Mesenteric fat pad (tissue), 1 donor: ENCODE measurements at places on chromosomes 11 and 22. TPM values are rescaled to one million over a fixed set of nuclear protein-coding genes. Genes with fewer than 3 reads are reported as not detected.
A peak's percentile ranks its signal among the peaks of the same experiment; 100 is the strongest.

GRCh38 chr11:77287615-77288273 is 13.7 kb downstream of the GDPD4 start:
- no peak for DNase-seq

Gene GAB2
- total RNA-seq = 65.1 TPM

Gene DDI1
- not detected for total RNA-seq

GRCh38 chr11:102518296-102519094 is 12.1 kb downstream of the MMP7 start:
- no peak for DNase-seq

- DNase-seq = no peak
These were observed 74.2 kb upstream of the ZBED5 start for GRCh38 chr11:10931761-10932670.

- DNase-seq = no peak
These were observed 318.1 kb upstream of the PITPNB start for GRCh38 chr22:28237112-28237511.

DNA sequence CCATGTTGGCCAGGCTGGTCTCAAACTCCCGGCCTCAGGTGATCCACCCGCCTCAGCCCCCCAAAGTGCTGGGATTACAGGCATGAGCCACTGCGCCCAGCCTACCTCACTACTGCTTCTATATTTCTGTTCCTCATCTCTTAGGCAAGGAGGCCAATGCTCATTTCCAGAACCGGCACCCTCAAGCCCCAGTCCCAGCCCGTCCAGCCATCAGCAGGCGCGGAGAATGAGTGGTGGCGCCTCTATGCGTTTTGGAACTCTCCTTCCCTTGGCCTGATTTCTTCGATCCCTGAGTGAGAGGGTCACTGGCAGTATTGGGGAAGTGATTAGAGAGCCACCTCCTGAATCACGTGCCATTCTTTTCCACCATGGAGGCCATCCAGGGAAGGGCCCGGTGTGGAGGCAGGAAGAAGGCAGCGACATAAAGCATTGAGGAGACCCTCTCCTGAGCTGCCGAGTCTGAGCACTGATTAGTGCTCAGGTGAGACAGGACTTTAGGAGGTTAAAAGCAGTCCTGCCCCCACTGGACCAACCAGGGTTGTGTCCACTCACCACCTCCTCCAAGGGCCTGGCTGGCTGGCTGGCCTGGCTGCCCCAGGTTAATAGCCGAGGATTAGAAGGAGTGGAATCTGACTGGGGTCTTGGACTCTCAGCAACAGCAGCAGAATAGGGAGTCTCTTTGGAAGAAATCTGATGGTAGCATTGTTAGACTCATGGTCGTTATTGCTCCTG is 8.7 kb downstream of the GRIK4 start:
- DNase-seq = peak; percentile 85

DNA sequence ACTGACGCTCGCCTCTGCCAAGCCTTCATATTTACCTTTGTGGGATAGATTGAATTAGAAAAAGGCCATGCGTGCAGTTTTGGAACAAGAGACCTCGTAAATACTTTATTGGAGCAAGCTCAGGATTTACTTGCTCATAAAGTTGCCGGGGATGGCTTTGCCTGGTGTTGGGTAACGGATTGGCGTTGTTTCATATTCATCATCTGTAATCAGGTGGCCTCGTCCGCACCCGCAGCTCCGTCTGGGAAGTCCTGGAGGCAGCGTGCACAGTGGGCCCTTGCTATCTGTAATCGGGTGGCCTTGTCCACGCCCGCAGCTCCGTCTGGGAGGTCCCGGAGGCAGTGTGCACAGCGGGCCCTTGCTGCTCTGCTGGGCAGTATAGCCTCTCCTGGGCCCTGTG is 1209.3 kb downstream of the BRD1 start:
- DNase-seq = no peak

DNA sequence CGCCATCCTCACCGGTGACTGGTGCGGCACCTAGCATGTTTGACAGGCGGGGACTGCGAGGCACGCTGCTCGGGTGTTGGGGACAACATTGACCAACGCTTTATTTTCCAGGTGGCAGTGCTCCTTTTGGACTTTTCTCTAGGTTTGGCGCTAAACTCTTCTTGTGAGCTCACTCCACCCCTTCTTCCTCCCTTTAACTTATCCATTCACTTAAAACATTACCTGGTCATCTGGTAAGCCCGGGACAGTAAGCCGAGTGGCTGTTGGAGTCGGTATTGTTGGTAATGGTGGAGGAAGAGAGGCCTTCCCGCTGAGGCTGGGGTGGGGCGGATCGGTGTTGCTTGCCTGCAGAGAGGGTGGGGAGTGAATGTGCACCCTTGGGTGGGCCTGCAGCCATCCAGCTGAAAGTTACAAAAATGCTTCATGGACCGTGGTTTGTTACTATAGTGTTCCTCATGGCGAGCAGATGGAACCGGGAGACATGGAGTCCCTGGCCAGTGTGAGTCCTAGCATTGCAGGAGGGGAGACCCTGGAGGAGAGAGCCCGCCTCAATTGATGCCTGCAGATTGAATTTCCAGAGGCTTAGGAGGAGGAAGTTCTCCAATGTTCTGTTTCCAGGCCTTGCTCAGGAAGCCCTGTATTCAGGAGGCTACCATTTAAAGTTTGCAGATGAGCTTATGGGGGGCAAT is 1.1 kb downstream of the NEAT1 start:
- peak; percentile 87 for DNase-seq

- no peak for DNase-seq
These were observed 31.5 kb downstream of the TSG101 start for GRCh38 chr11:18495271-18495670.

GRCh38 chr11:93604008-93604660 is 57.3 kb upstream of the CEP295 start:
- no peak for DNase-seq

Gene NUP160
- total RNA-seq = 34.2 TPM

DNA sequence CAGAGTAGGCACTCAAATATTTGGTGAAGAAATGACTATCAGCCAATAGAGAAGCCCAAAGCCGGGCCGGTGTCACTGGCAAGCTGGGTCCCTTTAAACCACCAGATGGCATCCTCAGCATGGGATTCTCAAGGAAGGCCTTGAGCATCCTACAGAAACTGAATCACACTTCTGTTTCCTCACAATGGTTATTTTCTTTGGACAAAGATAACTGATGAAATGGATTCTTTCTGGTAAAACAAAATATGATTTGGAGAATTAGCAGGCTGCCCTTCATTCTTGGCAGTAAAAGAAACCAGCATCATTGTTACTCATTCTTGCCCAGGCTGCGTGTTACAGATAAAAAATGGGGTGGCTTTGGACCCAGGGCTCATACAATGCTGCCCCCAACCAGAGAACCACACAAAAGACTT is 30.3 kb upstream of the ASPHD2 start:
- no peak for DNase-seq

DNA sequence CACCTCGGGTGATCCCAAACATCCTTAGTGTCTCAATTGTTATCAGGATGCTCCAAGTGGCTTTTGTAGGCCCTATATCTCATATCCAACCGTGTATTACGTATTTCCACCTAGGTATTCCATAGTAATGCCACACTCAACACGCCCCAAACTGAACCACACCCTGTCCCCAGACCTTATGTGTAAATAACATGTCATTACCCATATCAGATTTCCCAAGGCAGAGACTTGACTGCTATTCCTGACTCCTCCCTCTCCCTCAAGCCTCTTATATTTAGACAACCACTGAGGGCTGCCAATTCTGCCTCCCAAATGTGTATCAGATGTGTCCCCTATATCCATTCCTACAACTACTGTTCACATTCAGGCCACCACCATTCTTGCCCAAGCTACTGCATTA is 132.8 kb upstream of the NCAM1 start:
- no peak for DNase-seq

- no peak for DNase-seq
These were observed 11.7 kb upstream of the OR56B4 start for GRCh38 chr11:6095798-6096197.

Gene KRTAP5-9
- not detected for total RNA-seq

DNA sequence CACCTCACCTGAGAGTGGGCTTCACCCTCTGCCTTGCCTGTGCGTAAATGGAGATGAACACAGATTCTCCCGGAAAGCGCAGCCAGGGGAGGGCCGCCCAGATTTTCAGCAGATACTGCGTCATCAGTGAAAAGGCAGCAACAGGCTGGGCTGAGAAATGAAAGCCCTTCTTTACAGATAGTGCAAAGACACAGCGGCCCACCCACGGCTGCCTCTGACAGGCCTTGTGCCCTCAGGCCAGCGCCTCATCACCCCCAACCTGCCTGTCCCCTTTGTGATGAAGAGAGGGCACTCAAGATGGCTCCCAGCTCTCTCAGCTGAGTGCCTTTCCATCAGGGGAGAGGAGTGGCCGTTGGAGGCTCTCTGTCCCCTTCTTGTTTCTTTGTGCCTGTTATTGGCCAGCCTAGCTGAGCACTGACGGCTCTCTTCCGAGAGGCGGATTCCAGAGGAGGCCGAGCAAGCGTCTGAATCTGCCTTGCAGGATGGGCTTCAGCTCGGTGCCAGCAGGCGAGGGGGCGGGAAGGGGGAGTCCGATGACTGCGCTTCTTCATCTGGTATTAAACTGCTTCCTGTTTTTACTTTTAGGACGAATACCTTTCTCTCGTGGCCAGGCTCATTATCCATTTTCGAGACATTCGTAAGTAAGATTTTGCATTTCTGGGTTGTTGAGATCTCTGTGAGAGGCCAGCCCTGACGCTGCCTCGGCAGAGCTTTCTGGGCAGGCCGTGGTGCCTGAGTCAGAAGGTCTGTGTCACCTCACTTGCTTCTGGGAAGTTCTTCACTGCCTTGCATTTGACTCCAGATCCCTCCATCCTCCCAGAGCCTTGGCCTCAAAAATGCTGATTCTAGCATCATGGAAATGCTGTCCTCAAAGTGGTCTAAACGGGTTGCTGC is 43.7 kb downstream of the MED15 start:
- no peak for DNase-seq

Gene CDHR5
- total RNA-seq = 1.1 TPM

GRCh38 chr22:37525073-37525745 is 6.0 kb upstream of the CARD10 start:
- no peak for DNase-seq

- DNase-seq = no peak
These were observed 89.0 kb downstream of the FEZ1 start for GRCh38 chr11:125407046-125407445.

DNA sequence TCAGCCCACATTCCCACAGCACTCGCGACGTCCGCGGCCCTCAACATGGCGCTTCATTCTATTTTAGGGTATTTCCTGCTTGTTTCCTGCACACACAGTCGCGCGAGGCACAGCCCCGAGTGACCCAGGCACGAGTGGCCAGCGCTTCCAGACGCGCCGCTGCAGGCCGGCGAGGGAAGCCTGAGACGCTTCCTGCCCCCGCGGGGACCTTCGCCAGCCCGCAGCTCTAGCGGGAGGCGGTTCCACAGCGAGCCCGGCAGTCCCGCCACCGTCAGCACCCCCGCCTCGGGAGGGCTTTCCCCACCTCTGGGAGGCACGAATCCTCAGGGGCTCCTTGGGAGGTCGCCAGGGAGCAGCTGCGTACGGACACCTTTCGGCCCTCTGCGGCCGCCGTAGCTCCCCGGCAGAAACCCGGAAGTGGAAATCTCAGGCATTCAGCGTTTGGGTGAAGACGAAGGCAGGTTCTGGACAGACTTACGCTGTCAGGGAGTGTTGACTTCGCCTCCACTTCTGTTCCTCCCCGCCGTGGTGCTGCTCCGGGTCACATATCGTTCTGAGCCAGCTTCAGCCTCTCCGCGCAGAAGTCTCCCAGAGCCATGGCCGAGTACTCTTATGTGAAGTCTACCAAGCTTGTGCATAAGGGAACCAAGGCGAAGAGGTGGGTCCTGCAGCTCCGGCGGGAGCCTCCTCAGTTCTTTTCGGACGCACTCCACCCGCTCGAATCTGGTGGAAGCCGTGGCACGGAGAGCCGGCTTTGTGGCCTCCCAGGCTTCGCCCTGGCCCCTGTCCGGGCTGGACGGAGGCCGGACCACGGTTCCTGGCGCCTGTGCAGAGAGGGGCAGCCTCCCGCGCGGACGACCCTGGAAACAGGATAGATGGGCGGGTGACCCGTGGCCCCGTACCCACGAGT is 2925.9 kb upstream of the OR11H1 start:
- peak; percentile 91 for DNase-seq

DNA sequence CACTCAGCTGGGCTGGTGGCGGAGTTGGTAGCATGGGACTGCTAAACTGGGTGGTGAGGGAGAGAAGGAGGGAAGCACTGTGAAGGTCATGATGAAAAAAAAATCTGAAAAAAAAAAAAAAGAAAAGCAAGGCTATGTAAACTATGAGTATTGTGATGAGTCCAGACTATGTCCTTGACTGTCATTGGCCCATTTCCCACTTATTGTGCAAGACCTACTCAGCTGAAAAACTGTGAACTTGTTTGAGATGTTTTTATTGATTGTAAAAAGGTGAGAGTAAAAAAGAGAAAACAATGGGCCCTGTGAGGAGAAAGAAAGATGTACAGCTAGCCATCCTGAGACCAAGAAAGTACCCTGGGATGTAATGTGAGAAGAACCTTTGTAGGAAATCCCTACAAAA is 798.4 kb upstream of the TENM4 start:
- DNase-seq = no peak

DNA sequence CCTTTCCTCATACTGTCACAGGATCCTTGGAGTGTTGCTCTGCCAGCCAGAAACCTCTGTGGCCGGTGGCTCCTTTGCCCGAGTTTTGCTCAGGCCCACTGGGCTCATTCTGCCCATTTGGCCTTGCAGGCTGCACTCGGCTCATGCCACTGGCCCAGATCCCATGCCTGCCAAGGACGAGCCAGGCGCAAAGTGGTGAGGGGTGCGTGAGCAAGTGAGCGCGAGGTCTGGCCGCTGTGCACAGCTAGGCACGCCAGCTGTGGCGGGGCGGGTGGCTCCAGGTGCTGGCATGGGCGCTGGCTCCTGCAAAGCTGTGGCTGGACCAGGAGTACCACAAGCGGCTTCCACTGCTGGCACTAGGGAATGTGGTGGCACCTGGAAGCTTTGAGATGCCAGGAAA is 2.8 kb upstream of the RNF141 start:
- no peak for DNase-seq

- DNase-seq = no peak
These were observed 1.4 kb upstream of the CPT1A start for GRCh38 chr11:68843052-68843561.

DNA sequence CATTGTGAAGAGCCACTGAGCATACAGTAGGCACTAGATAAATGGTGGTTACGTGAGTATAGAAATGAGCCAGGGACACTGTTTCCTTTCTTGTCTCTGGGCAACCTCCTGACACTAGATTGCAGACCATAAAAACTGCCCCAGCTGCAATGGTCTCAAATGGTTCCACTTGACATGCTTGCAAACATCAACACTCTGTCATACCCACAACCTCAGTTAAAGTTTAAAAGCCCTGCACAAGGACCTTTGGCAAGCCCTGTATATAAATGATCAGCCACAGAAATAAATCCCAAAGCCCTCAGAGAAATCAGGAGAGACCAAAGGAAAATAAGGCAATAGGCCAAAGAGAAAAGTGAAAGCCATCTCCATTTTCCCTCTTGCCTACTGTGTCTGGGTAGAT is 20.7 kb downstream of the PLEKHA7 start:
- no peak for DNase-seq

DNA sequence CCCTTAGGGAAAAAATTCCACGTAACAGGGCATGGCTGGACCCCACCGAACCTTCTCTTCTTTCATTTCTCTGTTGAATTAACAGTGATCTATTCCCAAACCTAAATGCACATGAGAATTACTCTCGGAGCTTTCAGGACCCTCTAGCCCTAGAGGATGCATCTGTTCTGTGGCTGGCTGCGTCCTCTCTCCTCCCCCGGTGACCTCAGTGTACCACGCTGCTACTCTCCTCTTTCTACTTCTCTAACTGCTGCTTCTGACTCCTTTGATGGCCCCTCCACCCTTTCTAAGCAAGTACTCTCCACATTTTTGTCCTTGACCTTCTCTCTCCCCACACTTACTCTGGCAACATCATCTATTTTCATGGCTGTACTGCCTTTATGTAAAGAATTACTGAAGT is 12.1 kb upstream of the APOA1 start:
- no peak for DNase-seq

GRCh38 chr22:26606611-26607010 is 11.2 kb downstream of the CRYBB1 start:
- no peak for DNase-seq
